NCI-H187 (cell line): ENCODE measurements at places on chromosomes 13 and 19.

- no peak for DNase-seq
These were observed 10.7 kb downstream of the MZT1 start for GRCh38 chr13:72716776-72717175.

DNA sequence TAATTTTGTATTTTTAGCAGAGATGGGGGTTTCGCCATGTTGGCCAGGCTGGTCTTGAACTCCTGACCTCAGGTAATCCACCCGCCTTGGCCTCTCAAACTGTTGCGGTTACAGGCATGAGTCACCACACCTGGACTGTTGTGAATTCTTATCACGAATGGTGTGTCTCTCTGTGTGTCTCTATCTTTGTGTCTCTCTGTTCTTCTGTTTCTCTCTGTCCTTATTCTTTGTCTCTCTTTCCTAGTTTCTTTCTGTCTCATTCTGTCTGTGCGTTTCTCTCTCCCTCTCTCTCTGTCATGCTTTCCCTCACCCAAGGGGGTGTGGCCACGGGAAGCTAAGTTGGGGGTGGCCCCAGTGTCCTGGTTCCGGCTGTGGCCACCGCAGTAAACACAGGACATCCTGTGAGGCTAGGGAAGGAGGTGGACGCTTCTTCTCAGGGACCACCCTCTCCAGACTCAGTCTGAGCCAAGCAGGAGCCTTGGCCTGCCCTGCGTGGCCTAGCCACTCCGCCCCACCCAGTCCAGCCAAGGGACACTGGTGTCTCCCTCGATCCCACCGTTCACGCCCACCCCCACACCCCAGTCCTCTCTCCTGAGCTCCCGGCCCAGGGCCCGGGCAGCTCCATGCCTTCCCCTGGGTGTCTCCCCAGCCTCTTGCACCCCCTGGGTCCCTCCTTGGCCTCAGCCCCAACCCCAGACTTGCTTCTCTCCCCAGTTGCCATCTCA is 3.9 kb upstream of the PRX start:
- DNase-seq = no peak

DNA sequence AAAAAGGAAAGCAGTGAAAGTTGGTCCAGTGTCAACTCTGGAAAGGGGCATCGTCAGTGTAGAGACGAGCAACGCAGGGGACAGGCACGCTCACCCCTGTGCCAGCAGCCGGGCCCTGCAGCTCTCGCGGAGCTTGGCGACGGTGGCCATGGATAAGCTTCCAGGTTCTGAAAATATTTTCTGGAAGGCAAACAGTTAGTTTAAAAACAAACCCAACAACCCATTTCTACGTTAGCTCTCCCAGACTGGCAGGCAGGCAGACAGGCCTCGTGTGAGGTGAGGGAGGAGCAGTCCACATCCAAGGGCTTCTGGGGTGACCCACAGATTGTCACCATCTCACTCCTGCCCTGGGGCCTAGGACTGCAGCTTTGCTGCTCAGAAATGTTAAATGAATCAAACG is 27.4 kb downstream of the LAMP1 start:
- DNase-seq = no peak

GRCh38 chr13:101649488-101650126 is 197.1 kb downstream of the ITGBL1 start:
- no peak for DNase-seq

DNA sequence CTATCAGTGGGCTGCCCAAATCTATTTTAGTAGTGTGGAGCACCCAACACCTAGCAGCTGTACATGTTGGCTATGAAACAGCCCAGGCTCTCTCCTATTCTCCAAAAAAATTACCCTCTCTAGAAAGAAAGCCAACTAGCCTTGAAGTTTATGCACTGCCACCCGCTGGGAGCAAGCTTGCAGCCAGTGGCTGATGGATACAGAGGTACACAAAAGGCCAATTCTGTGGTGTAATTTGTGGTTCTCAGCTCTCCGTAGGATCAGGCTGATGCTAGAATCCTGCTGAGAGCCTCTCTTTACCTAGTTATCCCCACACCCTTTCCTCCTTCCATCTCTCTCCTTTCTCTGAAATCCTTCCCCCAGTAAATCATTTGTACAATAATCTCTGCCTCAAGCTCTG is 1120.7 kb downstream of the DIAPH3 start:
- DNase-seq = no peak

- DNase-seq = no peak
These were observed 273.0 kb downstream of the SHISA2 start for GRCh38 chr13:25778808-25779305.

DNA sequence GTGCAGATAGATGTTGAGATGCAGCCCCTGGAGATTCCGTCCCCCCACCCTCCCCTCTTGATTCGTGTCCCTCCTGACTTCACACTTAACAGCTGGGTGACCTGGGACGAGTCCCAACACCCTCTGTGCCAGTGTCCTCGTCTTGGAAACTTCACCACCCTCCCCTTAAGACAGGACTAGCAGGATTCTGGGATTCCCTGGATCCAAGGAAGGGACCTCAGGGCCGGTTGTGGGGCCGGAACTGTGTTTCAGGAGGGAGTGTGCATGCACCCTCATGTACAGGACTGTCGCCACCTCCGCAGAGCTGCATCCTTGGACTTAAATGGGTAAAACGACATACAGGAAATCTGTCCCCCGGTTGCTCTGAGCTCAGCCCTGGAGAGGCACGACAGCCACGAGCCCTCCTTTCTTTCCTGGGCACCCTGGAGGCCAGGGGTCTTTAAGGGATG is 990 bp downstream of the MYO9B start:
- DNase-seq = no peak

DNA sequence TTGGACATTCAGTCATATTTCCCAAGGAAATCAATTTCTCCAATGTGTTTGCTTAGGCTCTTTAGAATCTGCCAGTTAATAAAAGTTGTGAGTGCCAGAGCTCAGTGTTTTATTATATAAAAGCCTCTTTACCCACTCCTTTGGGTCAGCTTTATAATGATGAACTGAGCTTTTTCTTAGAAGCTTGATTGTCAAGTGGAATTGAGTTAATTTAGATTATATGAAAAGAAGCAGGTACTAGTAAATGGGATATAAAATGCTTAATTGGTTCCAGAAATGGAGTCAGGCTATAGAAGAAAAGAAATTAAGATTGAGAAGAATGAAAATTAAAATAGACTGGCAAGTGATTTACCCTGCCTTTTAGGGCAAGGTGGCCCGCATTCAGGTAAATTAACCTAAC is 363.2 kb downstream of the SLITRK6 start:
- DNase-seq = no peak

DNA sequence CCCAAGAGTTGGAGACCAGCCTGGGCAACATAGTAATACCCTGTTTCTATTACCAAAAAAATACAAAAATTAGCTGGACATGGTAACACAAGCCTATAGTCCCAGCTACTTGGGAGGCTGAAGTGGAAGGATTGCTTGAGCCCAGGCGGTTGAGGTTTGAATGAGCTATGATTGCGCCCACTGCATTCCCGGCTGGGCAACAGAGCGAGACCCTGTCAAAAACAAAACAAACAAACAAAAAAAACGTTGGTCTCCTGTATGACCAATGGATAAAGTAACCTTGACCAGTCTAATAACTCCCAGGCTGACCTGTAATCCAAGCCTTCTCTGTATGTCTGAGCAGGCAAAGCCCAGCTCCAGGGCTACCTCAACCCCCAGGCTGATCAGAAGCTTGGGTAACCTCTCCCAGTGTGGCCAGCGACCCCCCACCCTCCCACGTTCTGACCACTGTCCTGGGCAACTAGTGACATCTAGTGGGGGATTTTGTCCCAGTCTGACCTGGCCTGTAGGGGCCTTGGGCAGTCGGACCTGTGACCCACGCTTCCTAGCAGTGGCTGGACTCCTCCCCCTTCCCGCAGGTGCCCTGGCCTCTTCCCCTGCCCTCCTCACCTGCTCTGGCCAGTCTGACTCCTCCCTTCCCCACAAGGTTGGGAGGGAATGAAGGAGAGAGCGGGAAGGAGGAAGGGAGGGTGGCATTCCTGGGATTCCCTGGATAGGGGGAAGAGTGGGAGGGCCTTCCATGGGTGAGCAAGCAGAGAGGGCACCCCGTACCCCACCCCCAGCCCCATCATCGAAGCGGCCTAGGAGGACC is 1.0 kb upstream of the BCAM start:
- DNase-seq = no peak

- no peak for DNase-seq
These were observed 87.3 kb downstream of the KCTD15 start for GRCh38 chr19:33883859-33884519.

GRCh38 chr19:32866564-32867265 is 2.9 kb downstream of the SLC7A9 start:
- DNase-seq = no peak

DNA sequence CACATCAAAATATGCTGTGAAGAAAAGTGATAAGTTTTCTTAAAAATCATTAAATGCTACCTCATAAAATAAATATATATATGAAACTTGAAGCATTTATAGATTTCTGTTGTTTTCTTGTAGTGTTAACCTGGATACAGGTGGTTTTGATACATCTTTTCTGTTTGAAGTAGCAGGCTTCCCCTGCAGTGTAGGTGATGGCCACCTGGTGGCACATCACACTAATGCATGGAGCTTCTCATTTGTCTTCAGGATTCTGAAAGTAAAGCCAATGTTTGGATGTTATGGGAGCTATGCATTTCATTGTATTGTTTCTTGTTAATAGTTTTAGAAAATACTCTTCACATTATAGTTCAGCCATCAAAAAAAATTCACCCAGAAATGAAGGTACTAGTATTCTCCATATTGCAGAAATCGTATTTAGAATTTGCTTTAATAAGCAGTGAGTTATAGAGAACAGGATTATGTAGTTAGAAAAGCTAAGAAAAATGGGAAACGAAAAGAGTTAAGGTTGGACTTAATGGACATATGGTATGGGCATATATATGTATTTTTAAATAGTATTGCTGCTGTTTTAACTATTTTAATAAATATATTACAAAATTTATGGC is 18.7 kb downstream of the GPR180 start:
- peak; percentile 8 for DNase-seq

DNA sequence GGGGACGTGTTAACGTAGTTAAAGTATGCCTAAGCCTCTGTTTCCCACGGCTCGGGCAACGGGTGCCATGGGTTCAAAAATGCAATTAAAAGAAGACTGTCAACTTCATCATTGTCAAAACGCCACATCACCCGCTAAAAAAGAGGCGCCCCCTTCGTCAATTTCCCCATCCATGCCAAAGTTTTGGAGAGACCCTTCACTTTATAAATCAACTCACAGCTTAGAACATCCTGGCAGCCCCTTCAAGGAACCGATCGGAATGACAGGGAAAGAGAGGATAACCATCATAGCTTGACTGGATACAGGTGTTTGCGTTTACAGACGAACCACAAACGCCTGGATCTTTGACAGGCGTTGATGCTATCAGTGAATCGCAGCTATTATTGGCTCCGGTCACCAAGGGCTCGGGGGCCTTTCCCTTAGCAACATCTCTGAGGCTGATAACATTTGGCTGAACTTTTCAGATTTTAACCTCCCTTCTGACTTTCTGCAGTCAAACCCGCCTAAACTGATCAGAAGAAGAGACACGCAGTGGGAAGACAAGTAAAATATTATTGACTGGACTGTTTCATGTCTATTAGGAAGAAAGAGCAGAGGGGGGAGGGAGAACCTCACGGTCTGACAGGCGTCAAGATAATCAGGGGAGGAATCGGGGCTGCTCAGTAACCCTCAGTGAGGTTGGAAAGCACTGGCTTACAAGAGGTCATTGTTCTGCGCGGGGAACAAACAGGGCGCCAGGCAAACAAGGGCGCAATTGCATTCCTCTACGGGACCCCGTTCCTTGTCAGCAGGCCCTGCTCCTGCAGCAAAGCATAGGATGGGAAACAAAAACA is 322.5 kb upstream of the ZNF507 start:
- no peak for DNase-seq

DNA sequence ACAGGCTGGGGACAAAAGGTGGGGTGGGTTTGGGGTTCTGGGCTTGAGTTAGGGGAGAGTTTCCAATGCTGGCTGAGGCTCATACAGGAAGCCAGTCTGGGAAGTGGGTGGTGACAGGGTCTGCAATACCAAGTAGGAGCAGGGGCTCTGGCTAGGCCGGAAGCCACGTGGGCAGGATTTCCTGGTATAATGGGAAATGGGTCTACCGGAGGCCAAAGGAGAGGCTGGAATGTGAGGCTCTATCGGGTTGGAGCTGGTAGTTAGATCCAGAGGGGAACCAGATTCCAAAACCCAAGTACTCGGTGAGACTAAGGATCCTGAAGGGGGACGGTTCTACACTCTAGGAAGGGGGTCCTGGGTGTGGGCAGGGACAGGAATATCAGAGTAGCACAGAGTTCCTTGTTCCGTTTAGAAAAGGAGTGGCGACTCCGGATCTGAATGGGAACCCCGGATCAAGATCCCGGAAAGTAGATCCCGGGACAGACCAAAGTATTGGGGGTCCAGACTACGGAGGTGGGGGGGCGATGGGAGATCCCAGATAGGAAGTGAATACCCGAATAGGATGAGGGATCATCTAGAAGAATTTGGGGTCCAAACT is 802 bp downstream of the CDC37 start:
- no peak for DNase-seq

DNA sequence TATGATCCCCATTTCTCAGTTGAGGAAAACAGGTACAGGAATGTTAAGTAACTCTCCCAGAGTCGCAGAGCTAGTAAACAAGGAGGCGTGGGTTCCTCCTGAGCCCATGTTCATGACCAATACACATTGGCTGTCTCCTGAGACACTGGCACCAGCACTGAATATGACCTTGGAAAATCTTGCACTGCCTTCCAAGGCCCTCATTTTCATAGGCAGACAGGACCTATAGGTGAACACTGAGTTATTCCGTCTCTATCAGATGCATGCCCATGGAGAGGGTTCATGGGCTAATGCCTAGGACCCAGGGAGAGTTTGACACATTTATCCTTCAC is 504.8 kb downstream of the RFC3 start:
- no peak for DNase-seq

DNA sequence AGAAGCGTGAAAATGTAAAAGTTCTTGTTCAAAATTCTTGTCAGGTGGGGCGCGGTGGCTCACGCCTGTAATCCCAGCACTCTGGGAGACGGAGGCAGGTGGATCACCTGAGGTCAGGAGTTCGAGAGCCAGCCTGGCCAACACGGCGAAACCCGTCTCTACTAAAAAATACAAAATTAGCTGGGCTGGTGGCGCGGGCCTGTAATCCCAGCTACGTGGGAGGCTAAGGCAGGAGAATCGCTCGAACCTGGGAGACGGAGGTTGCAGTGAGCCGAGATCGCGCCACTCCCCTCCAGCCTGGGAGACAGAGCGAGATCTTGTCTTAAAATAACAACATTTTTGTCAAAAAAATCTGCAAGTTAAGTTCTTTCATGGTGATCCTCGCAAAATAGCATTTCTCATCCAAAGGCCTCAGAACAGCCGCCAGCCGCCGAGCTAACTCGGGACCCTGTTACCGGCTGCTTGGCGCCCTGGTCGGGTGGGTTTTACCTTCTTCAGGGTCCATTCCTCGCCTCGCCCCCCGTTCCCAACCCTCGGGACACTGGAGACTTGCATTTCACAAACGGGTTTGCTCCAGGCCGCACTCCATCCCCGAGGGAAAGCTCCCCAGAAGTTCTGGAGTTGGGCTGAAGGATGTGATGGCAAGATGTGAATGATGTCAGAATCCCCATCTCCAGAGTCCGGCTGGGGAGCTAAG is 1.6 kb downstream of the LATS2 start:
- DNase-seq = no peak
